ENCODE measurements at places on chromosomes 5 and 9. TPM values are rescaled to one million over a fixed set of nuclear protein-coding genes. Genes with fewer than 3 reads are reported as not detected.
A peak's percentile ranks its signal among the peaks of the same experiment; 100 is the strongest.

DNA sequence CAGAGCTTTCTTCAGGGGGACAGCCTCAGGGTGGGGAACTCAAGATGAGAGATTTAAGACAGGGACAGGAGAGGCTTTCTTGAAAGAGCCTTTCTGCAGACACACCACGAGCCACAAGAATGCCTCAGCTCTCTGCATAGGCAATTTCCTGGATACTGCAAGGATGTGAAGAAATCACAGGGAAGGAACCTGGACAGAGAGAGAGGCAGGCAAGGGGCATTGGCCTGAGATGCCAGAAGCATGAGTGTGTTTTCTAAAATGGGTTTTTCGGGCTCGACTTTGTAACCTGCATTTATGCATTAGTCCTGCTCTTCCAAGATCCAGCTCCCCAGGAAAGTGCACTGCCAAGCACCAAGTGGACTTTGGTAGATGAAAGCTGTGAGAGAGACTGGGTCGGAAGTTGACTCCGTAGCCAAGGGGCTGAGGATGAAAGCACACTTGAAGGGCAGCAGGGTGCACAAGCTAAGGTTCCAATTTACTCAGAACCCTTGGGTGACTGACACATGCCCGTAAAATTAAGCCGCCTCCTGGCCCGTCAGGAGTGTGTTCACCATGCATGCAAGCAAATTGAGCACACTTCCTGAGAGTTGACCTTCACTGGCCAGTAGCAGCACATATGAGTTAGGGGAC lies 90.9 kb downstream of the CFAP90 start:
- DNase-seq = no peak

GRCh38 chr9:35937227-35937626 lies 20.7 kb downstream of the OR2S2 start:
- no peak for DNase-seq

DNA sequence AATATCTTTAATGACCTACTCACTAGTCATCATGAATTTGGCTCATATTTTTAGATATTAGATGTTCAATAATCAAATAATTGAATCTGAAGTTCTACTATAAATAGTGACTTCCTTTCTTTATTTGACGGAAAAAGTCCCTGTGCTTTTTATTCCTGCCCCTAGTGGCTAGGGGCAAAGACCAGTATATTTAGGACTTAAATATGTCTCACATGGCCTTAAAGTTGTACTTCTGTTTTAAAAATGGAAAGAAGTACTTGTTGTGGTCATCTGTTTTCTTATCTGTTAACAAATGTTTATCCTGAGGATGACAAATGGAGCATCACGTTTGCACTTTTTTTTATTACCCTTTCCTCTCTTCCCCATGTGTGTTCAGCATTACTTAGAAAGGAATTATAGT lies 89.2 kb upstream of the GRHPR start:
- DNase-seq = no peak

GRCh38 chr9:129495620-129496472 lies 125.1 kb downstream of the C9orf50 start:
- DNase-seq = peak; percentile 90

- no peak for DNase-seq
Measured at GRCh38 chr5:58362135-58362534, 97.8 kb downstream of the PLK2 start.

DNA sequence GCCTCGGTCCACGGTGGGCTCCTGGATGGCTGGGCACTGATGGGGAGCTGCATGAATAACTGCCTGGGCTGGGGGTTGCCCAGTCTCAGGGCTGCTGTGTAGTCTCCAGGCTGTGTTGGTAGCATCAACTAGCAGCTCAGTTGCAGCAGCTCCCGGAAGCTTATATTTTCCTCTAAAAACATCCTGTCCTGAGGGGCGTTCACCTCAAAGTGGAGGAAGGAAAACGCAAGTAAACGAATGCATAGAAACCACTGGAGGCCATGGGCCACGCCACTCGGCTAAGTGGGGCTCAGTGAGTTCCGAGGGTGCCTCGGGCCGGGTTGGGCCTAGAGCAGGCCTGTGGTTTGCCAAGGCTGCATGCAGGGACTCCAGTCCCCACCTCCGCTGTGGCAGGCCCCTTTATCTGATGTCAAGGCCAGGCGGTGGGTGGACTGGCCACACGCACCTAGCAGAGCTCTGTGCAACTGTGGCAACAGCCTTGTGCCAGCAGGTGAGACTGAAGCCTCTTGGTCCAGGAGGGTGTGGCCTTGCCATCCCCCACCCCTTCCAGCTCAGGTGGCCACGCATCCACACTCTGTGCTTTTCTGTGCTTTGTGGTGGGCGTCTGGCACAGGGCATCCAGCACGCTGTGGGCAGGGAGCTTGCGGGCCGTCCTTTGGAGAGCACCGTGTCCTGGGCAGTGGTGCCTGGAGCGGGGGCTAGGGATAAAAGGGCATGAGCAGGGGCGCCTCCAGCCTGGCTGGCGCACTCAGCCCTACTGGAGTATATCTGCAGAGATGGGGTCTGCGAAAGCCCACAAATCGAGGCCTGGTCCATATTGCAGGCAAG lies 15.1 kb downstream of the TCF7 start:
- no peak for DNase-seq

GRCh38 chr5:163867738-163868137 lies 362.3 kb downstream of the MAT2B start:
- DNase-seq = no peak

DNA sequence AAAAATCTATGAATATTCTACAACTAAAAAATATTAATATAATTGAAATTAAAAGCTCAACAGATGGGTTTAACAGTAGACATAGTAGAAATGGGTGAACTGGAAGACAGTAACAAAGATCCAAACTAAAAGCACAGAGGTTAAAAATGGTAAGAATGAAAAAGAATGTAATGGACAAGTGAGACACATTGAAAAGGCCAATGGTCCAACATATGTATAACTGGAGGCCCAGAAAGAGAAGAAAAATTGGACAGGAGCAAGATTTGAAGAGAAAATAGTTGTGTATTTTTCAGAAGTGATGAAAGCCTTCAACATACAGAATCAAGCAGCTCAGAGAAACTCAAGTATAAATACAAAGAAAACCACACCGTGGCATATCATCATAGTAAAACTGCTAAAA lies 58.6 kb downstream of the PCDHGC5 start:
- peak; percentile 16 for DNase-seq

GRCh38 chr5:56983593-56984361 lies 31.9 kb upstream of the MIER3 start:
- no peak for DNase-seq

DNA sequence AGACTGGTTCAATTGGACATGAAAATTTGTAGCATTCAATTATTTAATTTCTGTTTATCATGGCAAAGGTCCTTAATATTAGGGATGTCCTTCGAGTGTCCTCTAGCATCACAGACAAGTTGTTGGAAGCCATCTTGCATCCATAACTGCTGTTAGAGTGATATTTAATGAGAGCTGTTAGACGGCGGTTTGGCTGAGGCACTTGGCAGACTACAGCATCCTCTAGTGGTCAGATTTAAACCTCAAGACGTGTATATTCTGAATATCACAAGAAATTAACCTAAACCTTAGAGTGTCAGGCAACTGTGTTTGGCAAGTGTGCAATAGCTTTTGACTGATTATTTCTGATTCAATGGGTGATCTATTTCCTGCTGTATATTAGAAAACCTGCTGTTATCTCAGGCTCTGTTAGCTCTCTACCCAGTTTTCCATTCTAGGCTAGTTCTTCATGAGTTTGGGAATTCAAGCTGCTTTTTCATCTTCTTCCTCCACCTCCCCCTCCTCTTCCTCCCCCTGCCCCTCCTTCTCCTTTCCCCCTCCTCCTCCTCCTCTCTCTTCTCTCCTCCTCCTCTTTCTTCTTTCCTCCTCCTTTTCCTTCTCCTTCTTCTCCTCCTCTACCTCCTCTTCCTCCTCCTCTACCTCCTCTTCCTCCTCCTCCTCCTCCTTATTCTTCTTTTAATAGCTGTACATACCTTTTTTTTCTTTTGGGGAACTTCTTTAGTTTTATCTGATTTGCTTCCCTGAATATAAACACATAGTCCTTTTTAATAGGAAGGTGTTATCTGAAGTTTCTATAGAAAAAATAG lies 8.6 kb downstream of the SPINK1 start:
- peak; percentile 78 for DNase-seq

GRCh38 chr5:66739951-66740350 lies 143.8 kb downstream of the MAST4 start:
- peak; percentile 13 for DNase-seq

The FCN1 gene
- 1.9 TPM for polyA plus RNA-seq

The PRDM9 gene
- polyA plus RNA-seq = not detected

The C9 gene
- 0.52 TPM for polyA plus RNA-seq

All from muscle of back (tissue), 13 donors.